ENCODE measurements at places on chromosomes 2 and 18. TPM values are rescaled to one million over a fixed set of nuclear protein-coding genes. Genes with fewer than 3 reads are reported as not detected.

The THSD7B gene
- 9.4 TPM for total RNA-seq

GRCh38 chr18:4157352-4157751 lies 297.8 kb downstream of the DLGAP1 start:
- DNase-seq = no peak

GRCh38 chr2:10059552-10060335 lies 16.4 kb downstream of the KLF11 start:
- peak; percentile 51 for DNase-seq

DNA sequence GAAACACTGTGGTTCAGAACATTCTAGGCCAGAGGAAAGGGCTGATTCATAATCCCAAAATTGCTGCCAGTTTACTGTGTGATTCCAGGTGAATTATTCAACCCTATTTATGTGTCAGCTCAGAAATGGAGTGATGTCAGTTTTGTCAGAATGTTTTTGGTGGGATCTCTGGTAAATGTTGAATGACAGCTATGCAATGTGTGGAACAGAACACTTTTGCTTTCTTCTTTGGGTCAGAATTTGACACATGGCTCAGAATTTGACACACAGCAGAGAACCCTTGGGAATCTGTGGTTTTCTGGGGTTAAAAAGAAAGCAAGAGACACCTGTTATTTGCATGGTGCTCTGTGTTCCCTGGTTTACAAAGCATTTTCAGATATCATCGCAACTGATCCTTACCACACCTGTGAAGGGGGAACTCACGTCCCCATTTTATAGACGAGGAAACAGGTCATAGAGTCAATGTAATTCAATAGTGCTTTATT lies 1.6 kb upstream of the MTA3 start:
- no peak for DNase-seq

- DNase-seq = no peak
Observed at GRCh38 chr18:44850001-44850400, 169.3 kb downstream of the SETBP1 start.

GRCh38 chr2:32697156-32697555 lies 69.3 kb downstream of the TTC27 start:
- DNase-seq = no peak

DNA sequence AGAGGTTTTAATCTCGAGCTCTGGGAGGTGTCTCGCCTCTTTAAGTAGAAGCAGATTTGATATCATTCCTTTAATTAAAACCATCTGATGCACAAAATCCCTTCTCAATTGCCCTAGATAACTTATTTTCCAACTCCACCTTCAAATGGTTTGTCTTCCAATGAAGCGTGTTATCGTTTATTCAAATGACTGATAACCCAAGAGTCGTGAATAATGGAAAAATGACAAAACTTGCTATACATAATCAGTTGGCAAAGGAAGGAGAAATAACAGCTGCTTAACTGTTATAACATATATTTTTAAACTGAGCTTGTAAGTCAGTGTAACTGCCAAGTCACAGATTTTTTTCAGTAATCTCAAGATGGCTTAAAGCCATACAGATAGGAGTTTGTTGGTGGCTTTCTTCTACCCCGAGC lies 144.6 kb downstream of the QPCT start:
- DNase-seq = no peak

DNA sequence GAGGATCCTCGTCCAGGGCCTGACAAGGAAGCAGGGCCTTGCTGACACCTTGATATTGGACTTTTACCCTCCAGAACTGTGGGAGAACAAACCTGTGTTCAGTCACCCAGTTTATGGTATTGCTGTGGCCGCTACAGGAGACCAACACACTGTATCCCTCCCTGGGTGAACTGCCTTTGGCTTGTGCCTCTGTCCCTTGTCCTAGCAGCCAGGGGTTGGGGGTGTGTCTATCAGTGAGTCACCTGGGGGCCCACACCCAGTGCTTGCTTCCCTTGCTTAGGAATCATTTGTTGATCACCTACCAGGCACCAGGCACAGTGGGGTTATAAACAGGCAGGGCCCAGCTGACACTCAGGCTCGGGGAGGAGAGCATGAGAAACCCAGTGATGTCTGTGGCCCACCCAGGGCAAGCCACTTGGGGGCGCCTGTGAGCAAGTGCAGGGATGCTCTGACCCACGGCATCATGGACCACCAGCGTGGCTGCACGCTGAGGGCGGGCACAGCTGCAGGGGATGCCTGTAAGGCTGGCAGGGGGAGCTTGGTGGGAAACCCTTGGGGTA lies 17.1 kb downstream of the TMEM185B start:
- no peak for DNase-seq

DNA sequence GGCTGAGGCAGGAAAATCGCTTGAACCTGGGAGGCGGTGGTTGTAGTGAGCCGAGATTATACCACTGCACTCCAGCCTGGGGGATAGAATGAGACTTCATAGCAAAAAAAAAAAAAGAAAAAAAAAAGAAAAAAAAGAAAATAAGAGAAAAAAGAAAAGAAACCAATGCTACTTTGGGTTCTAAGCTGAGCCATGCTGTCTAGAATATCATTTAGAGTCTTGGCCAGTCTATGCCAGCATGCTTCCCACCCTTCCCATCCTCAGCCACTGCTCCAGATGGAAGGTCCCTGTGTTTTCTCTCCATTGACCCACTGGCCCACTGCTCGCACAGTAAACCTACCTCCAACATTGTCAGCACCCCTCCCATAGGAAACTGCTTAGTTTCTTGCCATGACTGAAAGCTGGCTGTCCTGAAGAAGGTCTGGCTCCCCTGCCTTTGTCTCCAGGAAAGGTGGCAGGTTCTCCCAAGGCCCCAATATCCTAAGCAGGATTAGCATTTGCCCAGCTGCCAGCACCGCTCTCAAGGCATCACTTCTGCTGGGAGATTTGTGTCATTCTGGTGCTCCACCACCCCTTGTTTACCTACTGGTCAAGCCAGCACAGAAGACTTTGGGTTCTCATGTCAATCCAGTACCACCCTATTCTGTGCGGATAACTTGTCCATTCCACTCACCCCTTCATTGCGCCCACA lies 47.3 kb upstream of the PAPOLG start:
- DNase-seq = no peak

The LYG2 gene
- total RNA-seq = not detected

- DNase-seq = no peak
Observed at GRCh38 chr2:203893401-203893800, 25.8 kb downstream of the CTLA4 start.

The CYP27A1 gene
- 51.8 TPM for total RNA-seq

- no peak for DNase-seq
Observed at GRCh38 chr18:36735130-36735529, 93.7 kb downstream of the TPGS2 start.

- DNase-seq = no peak
Observed at GRCh38 chr2:134773335-134773734, 54.5 kb upstream of the TMEM163 start.

GRCh38 chr2:70442301-70443077 lies 111.1 kb downstream of the TGFA start:
- no peak for DNase-seq

The EVX2 gene
- not detected for total RNA-seq

GRCh38 chr2:237228281-237228625 lies 142.6 kb downstream of the COPS8 start:
- no peak for DNase-seq
